ENCODE measurements at places on chromosomes 7 and 10.

GRCh38 chr10:7464691-7465090, 53.9 kb upstream of the SFMBT2 start:
- H3K27me3 ChIP-seq: no peaks in the 10 kb centered on the region
- no peak overlapping the region for H3K27ac ChIP-seq
- H3K36me3 ChIP-seq: no peaks in the 10 kb centered on the region

GRCh38 chr7:128741491-128741890, 2.3 kb downstream of the CALU start:
- DNase-seq: no peak
- H3K36me3 ChIP-seq: no peaks in the 10 kb centered on the region
- no peak overlapping the region for H3K4me3 ChIP-seq
- H3K4me1 ChIP-seq: peaks cover 25% of the 10 kb centered on the region
- no peak overlapping the region for H3K27ac ChIP-seq
- H3K27me3 ChIP-seq: no peaks in the 10 kb centered on the region

GRCh38 chr7:83173664-83174063, 11.0 kb upstream of the PCLO start:
- no peaks in the 10 kb centered on the region for H3K36me3 ChIP-seq
- no peaks in the 10 kb centered on the region for H3K27me3 ChIP-seq
- H3K4me3 ChIP-seq: no peak overlapping the region

GRCh38 chr10:129741280-129741977, 222.6 kb downstream of the EBF3 start:
- no peak overlapping the region for H3K4me3 ChIP-seq
- H3K27ac ChIP-seq: no peak overlapping the region
- H3K27me3 ChIP-seq: no peaks in the 10 kb centered on the region
- H3K36me3 ChIP-seq: no peaks in the 10 kb centered on the region

DNA sequence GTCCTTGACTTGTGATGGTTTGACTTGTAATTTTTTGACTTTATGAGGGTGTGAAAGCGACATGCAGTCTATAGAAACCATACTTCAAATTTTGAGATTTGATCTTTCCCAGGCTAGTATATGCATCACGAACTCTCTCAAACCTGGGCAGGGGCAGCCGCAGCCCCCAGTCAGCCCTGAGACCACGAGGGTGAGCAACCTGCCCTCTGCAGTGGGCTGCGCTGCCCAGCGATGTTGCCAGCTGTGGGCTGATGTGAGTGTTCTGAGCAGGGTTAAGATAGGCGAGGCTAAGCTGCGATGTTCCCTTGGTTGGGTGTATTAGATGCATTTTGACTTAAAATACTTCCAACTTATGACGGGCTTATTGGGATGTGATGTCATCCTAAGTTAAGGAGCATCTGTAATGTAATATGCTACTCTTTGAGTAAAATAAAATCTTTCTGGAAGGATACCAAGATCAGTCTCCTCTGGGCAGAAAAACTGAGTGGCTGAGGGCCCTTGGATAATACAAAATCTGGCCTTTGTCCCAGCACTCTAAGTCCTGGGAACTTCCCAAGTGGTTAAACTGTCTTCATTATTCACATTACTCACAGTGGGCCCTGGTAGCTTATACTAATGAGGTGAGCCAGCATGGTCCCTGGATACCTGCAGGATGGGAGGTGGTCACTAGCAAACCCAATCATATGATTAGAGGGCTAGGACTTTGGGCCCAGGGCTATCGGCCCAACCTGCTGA, 28.4 kb upstream of the CNPY1 start:
- DNase-seq: no peak
- H3K4me1 ChIP-seq: no peaks in the 10 kb centered on the region
- H3K36me3 ChIP-seq: no peaks in the 10 kb centered on the region
- no peak overlapping the region for H3K27ac ChIP-seq
- no peak overlapping the region for H3K4me3 ChIP-seq
- H3K27me3 ChIP-seq: peaks cover 7% of the 10 kb centered on the region

DNA sequence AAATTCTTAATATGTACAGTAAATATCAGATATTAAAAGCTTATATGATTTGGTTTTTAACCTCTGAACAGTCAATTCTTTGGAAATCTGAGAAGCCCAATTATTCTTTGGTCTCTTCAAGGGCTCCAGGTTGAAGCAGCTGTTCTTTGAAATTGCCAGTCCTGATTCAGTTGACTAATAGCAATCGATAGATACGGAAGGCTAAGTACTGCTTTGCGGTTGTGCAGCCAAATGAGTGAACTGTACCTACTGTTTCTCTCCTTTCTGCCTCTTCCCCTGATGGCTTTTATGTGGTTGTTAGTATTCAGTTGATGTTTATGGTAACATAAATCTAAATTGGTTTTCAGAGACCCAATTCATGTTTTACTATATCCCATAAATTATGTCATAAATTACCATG, 103.1 kb upstream of the RPA3 start:
- no peak overlapping the region for H3K4me3 ChIP-seq
- no peaks in the 10 kb centered on the region for H3K4me1 ChIP-seq
- no peak overlapping the region for H3K27ac ChIP-seq
- no peak for DNase-seq
- no peaks in the 10 kb centered on the region for H3K27me3 ChIP-seq
